ENCODE measurements at places on chromosomes 7 and 10.

DNA sequence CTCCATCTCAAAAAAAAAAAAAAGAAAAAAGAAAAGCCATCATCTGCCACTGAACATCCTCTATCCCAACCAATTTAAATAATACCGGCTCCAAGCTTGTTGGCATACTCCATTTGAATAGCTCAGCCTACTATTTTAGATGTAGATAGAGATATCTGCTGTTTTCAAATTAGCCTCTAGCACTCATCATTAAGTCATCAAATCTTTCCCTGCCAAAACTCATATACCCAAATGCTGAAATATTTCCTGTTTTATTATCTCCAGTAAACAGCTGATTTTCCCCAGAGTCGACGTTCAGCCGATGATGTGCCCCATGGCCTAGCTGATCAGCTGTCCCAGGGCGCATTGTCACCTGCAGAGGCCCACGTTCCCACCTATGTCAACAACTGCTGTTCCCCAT lies 34.5 kb upstream of the FRMD4A start:
- no peak for DNase-seq

- no peak for DNase-seq
Observed at GRCh38 chr7:129373651-129374428, 60.4 kb upstream of the STRIP2 start.

- no peak for DNase-seq
Observed at GRCh38 chr7:11848251-11848650, 16.3 kb upstream of the THSD7A start.

DNA sequence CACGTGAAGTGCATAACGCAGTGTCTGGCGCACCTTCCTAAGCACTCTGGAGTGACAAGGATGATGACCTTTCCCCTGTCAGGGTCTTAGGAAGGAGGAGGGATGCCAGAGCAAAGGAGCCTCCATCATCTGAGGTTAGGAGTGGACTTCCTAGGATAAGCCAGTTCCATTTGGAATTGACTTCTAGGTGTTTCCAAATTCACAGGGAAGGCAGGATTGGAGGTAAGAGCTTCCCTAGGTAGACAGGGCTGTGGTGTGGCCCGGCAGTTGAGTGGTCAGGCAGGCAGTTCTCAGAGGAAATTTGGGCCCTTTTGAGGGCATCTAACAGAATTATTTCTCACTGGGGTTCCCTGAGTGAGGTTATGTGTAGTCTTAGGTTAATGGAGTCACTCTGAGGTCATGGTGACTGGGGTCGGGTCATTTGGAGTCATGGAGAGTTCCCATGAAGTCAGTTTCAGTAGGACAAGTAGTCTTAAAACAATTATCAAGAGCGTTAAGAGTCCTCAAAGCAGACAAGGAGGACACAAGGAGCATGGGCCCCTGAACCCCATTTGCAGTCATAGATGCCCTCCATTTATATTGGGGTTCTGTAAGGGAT lies 8.2 kb downstream of the PPIF start:
- no peak for DNase-seq

- DNase-seq, result no peak
Observed at GRCh38 chr7:7989133-7989532, 20.5 kb downstream of the GLCCI1 start.

DNA sequence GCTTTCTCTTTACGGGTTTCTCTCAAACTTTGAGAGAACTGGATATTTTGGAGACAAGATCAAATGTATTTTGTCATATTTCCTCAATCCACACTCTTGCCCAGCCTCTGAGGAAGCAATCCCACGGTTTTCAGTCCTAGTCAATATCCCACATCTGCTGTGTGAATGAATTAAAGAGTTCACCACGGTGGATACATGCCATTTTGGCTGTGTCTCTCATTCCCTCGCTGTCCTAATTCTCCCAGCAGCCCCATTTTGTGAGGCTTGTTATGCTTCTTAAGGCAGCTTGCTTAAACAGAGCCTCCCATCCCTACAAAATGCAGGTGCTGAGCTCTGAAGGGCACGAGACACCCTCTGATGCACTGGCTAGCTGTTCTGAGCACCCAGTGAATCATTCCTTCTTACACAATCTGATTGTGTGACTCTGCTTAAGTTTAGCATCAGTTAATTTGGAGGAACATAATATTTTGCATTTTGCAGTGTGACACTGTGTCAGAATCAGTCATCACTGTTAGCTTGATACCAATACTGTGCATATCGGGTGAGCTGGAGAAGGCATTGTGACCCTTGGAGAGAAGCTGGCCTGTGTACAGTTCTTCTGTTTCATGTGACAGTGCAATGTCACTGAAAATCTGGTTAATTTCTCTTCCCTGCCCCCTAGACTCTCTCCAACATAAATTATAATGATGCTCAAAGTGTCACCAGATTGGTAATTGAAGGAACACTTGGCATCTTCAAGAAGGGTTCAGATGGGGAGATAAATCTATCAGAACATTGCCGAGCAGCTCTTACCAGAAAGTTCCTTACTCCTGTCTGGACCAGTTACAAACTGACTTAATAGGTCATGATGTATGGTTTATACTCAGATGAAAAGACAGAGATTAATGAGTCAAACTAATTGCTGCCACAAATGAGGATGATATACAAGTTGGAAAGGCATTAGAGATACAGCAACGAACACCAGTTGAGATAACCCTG lies 103.7 kb upstream of the AOAH start:
- no peak for DNase-seq

GRCh38 chr7:128259131-128260061 lies 18.3 kb downstream of the LEP start:
- DNase-seq, result no peak

DNA sequence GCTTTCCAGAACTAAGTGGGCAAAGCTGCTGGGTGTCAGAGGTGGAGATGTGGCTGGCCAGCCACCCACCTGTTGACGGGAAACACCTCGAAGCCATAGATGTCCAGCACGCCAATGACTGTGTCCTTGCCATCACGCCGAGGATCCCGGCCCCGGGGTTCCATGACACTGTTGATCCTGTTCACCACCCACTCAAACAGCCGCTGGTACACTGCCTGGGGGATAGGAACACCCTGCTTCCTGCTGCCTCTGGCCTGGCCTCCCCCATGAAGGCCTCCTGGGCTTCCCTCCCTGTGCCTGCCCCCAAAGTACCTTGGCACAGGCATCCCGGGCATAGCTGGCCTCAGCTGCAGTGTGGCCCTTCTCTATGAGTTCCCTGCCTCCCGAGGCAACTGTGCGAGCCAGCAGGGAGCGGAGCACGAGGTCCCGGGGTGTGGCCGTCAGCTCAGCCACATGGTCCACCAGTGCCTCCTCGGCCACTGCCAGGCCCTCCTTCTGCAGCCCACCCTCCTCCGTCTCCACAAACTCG lies 8.2 kb downstream of the MYO1G start:
- no peak for DNase-seq

GRCh38 chr7:44224974-44225565 lies 24.3 kb downstream of the YKT6 start:
- DNase-seq, result no peak

DNA sequence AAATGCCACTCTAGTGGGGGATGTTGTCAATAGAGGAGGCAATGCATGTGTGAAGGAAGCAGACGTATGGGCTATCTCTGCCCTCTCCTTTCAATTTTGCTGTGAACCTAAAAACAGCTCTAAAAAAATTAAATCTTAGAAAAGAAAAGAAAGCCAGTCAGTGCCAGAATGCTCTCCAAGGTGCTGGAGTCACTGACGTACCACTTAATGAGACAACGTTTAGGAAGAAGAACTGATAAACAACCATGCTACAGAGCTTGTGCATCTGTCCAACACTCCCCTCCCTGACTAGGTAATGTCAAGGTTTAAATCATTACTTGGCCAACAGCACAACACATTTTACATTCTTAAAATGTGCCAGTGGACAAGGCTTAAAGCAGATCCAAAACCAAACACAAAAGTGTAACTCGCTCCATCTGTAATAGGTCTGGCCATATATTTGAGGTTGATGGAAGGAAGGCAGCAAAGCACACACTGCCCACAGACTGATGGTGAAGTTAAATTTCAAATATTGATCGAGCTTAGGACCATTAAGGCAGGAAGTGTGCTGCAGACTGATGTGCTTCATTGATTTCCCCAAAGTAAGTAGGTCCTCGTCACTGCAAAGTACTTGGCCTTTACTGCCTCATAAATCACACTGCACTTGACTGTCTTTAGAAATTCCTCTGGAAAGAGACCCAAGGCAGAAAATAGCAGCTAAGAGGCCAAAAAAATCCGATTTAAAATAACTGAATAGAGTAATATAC lies 15.5 kb downstream of the ARMH3 start:
- no peak for DNase-seq

DNA sequence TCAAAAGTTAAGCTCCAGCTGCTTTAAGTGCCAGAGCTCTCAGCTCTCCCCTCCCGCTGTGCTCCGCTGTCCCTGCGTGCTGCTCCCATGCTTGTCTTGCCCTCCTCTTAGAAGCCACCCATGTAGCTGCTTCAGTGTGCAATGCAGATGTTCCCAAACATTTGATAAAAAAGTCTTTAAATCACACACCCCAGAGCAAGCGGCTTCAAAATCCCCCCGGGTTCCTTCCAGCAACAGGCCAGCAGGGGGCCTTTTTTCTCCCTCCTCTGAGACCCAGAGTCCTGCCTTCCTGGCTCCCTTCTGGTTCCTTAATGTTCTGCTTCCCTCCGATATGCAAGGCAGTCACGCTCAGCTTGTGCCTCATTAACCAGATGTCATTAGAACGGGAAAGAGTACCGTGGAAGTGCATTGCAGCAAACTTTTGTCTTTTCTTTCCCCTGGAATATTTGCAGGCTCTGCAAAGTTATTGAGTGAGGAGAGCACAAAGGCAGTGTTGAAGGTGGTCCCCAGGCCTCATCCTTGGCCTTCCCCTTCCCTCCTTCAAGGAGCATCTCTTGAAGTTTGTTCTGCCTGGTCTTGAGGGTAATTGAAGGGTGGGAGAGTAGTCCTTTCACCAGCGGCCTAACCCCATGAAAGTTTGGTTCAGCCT lies 25.5 kb downstream of the LDB3 start:
- DNase-seq, result peak; percentile 58

DNA sequence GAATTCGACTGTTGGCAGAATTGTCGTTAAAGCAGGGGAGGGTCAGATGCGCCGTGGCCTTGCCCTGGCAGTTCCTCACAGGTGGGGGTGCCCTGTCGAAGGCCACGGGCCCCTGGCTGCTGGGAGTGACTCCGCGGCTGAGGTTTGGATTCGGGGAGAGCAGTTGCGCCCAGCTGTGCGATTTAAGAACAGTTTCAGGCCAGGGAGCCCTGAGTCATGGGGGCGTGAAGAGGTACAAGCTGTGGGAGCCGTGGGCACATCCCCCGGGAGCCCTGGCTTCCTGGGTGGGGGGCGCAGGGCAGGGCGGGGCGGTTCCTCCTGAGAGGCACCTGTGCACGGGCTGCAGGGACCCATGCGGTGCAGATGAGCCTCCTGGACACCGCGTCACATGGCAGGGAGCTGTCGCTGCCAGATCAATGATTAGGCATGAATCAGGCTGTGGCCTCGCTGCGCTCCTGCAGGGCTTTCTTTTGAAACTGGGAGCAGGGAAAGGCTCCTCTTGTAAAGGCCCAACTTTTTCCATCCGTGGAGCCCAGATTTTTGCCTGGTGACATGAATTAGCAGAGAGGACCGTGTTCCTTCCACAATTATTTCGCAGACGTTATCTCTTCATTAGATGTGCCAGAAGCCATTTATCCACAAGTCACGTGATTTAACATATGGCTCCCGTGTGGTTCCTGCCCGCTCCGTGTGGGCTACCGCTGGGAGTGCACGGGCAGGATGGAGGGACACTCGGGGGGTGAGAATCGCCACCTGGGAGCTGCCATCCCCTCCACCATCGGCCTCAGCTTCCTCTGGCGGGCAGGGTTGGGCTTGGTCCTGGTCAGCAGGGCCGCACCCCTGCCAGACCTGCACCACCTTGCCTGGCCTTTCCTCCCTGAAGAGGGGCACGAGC lies 918 bp downstream of the PWWP2B start:
- no peak for DNase-seq

DNA sequence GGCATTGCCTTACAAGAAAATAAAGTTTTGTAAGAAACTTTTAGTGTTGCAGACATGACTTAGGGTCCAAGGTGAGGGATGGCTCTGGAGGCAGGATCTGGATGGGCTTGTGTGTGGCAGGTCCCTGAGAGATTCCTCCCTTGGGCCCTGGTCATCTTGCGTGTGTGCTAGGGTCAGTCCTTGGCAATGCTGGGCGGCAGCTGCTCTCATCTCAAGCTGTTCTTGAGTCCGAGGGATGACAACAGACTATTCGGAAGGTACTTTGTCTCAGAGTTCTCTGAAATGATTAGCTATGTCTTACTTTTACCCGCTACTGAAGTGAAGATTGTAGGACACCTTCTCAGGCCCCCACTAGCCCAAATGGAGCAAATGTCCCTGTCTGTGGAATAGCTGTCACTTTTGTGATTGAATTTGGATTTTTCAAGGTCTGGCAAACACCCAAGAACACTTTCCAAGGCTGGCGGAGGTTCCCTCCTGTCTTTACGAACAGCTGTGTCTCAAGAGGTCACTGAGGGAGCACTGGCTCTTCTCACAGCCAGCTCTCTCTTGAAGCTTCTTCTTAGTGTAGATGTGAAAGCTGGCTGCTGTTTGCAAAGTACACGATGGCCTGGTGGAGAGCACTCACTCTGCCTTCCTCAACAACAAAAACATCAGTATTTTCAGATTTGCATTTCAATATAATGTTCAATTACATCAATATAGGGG lies 253.6 kb downstream of the STK31 start:
- DNase-seq, result no peak

DNA sequence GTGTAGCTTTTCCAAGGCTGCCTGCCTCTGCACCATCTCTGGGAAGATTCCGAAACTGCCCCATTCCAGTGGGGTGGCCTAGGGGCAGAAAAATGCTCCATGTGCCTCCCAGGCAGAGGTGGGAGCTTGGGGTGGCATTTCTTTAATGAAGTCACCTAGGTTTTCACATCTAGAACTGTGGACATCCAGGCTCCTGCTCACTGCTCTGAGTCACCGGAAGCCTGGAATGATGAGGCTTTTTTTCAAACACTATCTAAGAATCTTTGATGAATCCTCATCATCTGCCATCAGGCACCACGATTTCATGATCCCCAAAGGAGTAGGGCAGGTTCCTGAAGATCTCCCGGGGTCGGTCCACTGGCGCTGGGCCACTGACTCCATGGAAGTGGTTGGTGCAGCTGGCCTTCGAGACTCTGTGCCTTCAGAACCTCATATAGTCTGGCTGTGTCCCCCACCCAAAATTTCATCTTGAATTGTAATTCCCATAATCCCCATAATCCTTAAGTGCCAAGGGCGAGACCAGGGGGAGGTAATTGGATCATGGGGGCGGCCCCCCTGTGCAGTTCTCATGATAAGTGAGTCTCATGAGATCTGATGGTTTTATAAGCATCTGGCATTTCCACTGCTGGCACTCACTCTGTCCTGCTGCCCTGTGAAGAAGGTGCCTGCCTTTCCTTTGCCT lies 37.1 kb downstream of the MTURN start:
- DNase-seq, result no peak

DNA sequence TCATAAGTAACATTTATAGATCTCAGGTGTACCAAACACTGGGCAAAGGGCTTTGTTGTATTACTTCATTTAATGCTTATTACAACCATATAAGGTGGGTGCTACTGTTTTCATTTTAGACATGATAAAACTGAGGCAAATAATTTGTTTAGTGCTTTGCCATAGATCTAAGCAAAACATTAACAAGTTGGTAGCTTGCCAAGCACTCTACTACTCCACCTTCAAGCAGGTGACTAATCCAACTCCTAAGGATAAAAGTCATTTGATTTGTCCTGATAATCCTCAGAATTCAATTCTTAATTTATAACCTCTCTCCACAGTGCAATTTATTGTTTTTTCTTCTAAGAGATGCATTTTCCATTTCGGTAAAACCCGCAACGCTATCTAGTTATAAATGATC lies 646.4 kb downstream of the GRM8 start:
- no peak for DNase-seq

- DNase-seq, result no peak
Observed at GRCh38 chr7:155340721-155341120, 43.0 kb downstream of the INSIG1 start.

- DNase-seq, result no peak
Observed at GRCh38 chr10:3527869-3528268, 257.1 kb downstream of the KLF6 start.
